ENCODE measurements at places on chromosomes 3 and 15.

GRCh38 chr3:149407898-149408297 is 30.4 kb upstream of the TM4SF1 start:
- DNase-seq: no peak

GRCh38 chr3:51568036-51568435 is 29.5 kb downstream of the RAD54L2 start:
- no peak for DNase-seq

GRCh38 chr15:50234764-50235163 is 30.8 kb downstream of the HDC start:
- DNase-seq: no peak

DNA sequence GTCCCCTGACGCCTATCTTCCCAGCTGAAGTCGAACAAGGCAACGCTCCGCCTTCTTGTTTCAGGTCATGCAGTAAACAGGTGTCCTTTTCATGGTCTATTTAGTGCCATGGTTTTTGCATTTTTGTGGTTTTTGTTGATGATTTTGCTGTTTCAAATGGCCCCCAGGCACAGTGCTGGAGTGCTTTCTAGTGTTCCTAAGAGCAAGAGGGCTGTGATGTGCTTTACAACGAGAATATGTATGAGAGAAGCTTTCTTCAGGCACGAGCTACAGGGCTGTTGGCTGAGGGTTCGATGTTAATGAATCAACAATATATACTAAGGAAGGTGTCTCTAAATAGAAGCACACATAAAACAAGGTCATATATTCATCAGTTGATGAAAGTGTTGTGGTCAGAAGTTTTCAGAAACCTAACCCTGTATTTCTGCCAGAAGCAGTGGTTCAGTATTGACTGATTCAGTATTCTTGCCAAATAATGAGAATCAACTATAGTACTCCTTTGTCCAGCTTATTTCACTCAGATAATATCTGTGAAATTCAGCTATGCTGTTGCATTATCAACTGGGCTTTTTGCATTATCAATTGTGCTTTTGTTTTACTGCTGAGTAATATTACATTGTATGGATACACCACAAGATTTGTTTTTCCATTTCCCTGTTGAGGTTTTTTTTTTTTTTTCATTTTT is 18.5 kb downstream of the LIMD1 start:
- no peak for DNase-seq

- DNase-seq: no peak
Measured at GRCh38 chr3:189727898-189728297, 96.7 kb downstream of the TP63 start.

GRCh38 chr3:46092702-46093080 is 65.4 kb upstream of the XCR1 start:
- no peak for DNase-seq

DNA sequence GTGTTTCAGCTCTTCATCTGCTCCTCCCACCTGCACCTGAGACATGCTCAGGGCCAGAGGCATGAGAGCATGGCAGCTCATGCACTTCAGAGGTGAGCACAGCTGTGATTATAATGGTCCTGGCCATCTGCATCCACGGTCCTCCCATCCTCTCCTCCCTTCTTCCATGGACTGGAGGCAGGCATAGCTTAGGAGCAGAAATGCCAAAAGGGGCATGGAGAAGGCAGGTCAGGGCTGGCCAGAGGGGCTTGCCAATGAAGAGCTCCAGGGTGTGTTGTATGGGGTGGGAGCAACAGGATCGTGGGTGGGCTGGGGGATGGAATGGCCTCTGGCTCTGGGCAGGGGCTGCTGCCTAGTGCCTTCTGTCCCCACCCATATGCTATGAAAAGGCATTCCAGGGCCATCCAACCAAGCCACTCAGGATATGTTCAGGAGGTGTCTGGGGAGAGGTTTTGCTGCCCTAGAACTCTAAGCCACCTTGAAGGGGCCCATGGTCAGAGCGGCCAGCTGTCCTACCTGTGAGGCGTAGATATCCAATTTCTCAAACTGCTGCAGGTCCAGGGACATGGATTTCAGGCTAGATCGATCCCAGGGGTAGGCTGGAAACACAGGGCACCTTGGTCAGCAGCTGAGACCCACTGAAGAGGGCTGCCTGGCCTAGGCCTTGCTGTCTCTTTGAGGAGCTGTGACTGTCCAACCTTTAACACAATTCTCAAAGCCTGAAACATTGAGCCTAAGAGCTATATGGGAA is 26.1 kb downstream of the KY start:
- DNase-seq: no peak

GRCh38 chr3:16288664-16289063 is 23.7 kb downstream of the OXNAD1 start:
- DNase-seq: no peak

DNA sequence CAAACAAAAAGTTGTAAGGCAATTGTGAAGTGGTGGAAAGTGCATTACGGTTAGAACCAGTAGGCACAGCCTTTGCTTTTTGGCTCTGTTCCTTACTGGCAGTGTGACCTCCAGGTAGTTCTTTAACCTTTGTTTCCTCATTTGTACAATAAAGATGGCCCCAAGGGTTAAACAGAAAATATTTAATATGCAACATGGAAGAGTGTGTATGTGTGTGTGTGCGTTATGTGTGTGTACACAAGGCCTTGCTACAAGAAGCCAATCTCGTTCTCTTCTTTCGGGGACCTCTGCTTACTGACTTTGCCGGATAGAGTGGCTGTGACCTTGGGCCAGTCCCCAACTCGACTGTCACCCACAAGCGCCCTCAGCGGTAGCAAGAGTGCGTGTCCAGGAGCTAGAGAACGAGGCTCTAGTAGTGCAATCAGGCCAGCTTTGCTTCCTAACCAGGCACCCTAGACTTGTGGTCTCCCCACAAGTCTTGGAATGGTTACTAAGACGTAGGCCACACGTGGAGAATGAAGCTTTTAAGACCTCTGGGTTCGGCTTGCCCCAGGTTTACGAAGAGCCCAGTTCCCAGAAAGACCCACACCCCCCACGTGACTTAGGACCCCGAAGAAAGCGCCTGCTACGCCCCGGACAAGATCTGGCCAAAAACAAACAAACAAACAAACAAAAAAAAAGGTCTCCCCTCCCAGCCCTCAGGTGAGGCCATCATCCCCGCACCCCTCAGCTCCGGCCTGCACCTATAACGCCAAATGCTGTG is 593 bp downstream of the CIAO2A start:
- no peak for DNase-seq

GRCh38 chr15:34841262-34841725 is 45.9 kb upstream of the ACTC1 start:
- no peak for DNase-seq

GRCh38 chr15:59327942-59328341 is 44.7 kb downstream of the MYO1E start:
- DNase-seq: no peak

DNA sequence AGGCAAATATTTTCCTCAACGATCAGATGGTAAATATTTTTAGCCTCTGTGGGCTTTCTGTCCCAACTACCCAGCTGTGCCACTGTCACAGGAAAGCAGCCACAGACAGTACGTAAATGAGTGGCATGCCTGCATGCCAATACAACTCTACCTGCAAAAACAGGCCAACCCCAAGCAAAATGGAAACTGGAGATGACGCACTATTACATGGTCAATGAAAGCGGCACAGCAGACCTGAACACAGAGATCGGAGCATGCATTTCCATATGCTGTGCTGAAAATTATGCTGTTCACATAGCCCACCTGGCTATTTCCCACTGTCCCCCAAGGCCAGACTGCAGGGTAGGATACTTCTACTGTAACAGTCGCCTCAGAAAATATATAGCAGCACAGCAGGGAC is 57.8 kb downstream of the HERC2 start:
- no peak for DNase-seq

GRCh38 chr3:170383567-170383966 is 26.1 kb downstream of the SKIL start:
- no peak for DNase-seq

- no peak for DNase-seq
Measured at GRCh38 chr3:140599496-140599895, 78.4 kb upstream of the TRIM42 start.

GRCh38 chr15:67782691-67782991 is 42.7 kb upstream of the SKOR1 start:
- no peak for DNase-seq

DNA sequence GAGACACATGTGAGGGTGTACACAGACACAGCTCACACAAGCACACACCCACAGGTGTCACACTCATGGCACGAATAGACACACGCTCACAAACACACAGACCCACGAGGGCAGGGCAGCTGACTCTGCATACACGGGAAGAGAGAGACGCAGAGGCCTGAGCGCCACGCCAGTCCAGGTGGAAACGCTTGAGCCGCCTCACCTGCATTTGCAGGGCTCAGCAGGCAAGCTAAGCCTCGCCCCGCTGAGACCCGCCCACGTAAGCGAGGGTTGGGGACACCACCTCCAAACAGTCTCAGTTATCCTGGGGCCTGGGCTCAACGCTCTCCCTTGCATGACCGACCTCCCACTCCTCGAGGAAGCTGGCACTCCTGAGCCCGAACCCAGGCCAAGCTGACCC is 73.2 kb downstream of the TLE3 start:
- DNase-seq: no peak

DNA sequence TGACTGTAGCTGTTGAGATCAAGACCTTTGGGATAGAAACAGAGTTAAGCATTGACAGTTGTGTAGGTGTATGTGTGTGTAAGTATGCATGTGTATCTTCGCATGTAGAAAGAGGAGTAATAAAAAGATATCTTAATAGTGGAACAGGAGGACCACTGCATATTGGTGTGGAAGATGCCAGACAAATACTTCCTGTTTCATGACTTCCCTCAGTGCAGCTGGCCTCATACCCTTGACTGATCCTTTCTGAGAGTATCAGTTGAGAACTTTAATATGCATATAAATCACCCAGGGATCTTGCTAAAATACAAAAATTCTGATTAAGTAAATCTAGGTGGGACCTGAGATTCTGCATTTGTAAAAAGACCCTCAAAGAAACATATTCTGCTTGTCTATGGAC is 8.5 kb upstream of the ZBED2 start:
- no peak for DNase-seq

DNA sequence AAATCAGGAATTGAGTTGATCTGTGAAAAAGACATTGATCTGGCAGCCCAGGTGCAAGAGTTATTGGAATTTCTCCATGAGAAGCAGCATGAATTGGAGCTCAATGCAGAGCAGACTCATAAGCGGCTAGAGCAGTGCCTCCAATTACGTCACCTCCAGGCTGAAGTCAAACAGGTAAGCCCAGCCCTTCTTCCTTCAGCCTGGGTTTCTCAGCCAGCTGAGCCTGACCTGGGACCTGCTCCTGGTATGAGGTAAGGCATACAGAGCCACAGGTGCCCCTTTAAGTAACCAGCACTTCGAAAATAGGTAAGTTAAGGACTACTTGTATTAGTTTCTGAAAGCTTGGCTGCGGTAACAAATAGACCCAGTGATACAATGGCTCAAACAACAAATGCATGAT is 307.4 kb upstream of the UMPS start:
- no peak for DNase-seq

DNA sequence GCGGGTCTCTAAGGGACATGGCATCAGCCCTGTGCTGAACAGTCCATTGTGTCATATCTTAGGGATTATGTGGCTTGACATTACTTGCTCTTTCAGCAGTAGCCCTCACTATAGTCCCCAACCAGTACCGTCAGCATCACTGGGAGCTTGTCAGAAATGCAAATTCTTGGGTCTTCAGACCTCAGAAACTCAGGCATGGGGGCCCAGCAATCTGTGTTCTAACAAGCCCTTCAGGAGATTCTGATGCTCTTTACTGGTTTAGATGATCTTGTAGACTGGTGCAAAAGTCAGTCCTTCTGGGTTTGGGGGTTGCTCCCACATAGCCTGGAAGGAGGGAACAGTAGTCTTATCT is 39.0 kb upstream of the TRAK1 start:
- DNase-seq: no peak

DNA sequence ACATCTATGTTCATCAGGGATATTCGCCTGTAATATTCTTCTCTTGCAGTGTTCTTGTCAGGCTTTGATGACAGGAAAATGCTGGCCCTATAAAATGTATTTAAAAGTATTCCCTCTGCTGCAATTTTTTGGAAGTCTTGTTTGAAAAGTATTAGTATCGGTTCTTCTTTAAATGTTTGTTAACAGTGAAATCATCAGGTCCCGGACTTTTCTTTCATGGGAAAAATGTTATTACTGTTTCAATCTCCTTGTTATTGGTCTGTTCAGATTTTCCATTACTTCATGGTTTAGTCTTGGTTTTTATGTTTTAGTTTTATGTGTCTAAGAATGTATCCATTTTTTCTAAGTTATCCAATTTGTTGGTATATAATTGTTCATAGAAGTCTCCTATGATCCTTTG is 225.6 kb downstream of the RBMS3 start:
- no peak for DNase-seq

GRCh38 chr3:184880276-184881019 is 68.5 kb downstream of the VPS8 start:
- no peak for DNase-seq

GRCh38 chr15:95400428-95400827 is 930.1 kb upstream of the NR2F2 start:
- DNase-seq: no peak

- no peak for DNase-seq
Measured at GRCh38 chr15:64604319-64604718, 143.9 kb downstream of the ZNF609 start.

DNA sequence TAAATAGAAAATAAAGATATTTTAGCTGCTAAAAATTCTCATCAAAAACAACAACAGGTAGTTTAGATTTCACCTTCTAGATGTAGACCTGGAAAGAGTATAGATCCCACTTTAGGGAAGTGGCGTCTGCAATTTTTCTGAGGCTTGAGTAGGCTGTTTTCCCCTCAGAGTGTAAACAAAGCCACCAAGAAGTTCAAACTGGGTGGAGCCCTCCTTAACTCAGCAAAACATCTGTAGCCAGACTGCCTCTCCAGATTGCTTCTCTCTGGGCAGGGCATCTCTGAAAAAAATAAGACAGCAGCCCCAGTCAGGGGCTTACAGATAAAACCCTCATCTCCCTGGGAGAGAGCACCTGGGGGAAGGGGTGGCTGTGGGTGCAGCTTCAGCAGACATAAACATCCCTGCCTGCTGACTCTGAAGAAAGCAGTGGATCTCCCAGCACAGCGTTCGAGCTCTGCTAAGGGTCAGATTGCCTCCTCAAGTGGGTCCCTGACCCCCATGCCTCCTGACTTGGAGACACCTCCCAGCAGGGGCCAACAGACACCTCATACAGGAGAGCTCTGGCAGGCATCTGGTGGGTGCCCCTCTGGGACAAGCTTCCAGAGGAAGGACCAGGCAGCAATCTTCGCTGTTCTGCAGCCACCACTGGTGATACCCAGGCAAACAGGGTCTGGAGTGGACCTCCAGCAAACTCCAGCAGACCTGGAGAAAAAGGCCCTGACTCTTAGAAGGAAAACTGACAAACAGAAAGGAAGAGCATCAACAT is 259.6 kb downstream of the STXBP5L start:
- no peak for DNase-seq

DNA sequence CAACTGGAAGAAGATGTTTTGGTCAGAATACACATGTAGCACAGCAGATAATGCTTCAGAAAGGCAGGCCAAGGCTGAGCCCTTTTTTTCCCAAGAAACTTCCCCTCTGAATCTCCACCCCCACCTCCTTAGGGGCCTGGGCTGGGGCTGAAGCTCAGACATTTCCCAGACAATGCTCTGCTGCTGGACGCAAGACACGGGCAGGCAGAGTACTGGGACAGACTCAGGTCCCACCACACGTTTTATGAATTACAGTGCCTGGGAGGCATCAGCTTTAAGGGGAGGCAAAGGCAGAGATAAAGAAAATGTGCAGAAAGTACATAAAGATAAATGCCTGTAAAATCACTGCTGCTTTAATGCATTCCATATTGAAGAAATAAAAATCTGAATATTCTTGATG is 479.4 kb downstream of the ERC2 start:
- DNase-seq: no peak

GRCh38 chr15:80612118-80612823 is 82.8 kb upstream of the ABHD17C start:
- DNase-seq: no peak

GRCh38 chr15:38696109-38696727 is 131.6 kb upstream of the RASGRP1 start:
- no peak for DNase-seq

Data from cerebellar nuclear complex (tissue), 1 donor.